ENCODE measurements at places on chromosomes 4 and X.

DNA sequence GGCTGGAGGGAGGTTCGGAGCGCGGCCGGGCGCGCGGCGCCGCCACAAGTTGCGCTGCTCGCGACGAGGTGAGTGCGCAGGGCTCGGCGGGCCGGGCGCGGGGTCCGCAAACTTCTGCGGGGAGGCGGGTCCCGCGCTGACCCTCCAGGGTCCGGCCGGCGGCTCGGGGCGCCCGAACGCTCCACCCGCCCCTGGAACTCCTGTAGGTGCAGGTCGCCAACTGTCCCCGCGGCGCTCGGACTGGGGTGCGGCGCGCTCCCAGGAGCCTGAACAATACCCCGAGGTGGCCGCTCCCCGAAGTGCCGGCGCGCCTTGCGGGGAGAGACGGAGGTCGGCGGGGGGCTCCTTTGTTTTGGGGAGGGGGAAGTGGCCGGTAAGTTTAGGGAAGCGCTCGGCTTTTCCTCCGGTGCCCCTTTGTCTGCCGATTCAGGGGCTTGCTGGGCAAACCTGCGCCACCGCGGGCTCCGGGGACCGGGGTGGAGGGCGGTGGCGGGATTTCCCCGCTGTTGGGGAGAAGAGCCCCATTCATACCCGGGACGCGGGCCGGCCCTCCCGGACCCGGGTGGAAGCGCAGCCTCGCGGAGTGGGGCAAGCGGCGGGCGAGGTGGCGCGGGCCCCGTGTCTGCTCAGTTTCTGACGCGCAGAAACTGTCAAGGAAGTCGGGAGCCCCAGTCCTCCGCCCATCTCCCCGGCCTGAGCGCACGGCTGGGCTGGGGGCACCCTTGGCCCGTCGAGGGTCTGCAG, 694 bp downstream of the TBL1X start:
- no peak for DNase-seq

- DNase-seq = no peak
These were observed 236.4 kb upstream of the TTC29 start for GRCh38 chr4:147182041-147182440.

GRCh38 chr4:151743128-151743854, 17.5 kb downstream of the GATB start:
- no peak for DNase-seq

DNA sequence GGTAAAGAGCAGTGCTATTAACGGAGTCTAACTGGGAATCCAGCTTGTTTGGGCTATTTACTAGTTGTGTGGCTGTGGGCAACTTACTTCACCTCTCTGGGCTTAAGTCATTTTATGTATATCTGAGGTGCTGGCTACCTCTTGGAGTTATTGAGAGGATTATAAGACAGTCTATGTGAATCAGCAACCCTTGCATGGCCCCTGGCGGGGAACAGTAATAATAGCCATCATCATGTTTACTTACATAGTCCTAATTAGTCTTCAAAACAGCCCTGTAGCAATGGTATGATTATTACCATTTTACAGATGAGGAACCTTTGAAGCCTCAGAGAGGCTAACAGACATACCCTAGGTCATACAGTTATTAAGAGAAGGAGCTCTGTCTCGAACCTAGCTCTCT, 1.5 kb downstream of the HPRT1 start:
- DNase-seq = no peak

GRCh38 chrX:8848911-8849310, 47.7 kb upstream of the FAM9A start:
- no peak for DNase-seq

GRCh38 chrX:37834937-37835336, 12.4 kb downstream of the DYNLT3 start:
- DNase-seq = no peak

GRCh38 chrX:18672008-18672407, at the start of gene RS1:
RS1 (minus strand) TSS chrX:18672108; CDS start chrX:18672068, 40 bp downstream.
- DNase-seq = no peak

DNA sequence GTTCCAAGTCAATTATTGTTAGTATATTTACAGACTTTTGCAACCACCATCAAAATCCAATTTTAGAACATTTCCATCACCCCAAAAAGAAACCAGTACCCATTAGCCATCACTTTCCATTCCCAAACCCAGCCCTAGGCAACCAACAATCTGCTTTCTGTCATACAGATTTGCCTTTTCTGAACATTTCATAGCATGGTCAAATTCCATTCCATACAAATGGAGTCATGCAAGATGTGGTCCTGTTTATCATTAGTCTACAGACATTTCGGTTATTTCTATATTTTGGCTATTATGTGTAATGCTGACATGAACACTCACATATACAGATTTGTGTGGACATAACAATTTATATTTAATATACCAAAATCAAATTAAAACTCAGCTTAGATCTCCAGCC, 508.7 kb downstream of the ZNF674 start:
- DNase-seq = no peak

- DNase-seq = no peak
These were observed 30.3 kb downstream of the OTC start for GRCh38 chrX:38382663-38383062.

DNA sequence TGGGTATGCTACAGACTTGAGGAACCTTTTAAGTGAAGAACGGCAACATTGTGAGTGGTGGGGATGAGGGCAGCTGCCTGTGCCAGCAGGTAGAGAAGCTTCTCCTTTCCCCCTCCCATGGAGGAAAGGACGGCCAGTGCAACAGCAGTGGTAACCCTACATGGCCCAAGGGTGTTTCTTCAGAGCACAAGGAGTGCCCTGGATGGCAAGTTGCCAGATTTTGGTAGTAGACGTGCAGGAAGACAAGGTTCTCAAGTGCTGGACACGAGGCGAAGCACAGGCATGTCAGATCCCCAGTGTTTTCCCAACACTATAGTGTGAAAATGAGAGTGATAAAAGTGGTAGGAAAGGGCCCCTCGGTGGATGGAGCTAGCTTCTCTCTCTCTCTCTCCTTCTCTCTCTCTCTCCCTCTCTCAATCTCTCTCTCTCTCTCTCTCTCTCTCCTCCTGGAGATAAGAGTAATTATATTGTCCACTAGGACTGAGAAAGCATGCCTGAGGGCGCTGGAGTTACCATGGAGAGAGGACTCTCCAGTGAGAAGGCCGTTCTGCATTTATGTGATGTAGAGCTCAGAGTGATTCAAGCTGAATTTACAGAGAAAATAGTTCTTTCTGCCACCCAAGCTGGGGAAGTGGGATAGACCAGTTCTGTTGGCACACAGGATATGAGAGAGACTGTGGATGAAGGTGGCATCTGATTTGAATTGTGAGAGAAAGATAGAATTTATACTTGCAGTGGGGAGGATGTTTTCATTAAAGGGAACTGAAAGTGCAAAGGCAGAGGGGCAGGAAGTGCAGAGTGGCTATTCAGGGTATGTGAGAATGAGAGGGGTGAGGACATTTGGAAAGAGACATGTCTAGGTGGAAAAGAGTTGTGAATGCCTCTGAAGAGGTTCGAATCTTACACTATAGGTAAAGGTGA, 25.7 kb upstream of the TRPC3 start:
- no peak for DNase-seq

DNA sequence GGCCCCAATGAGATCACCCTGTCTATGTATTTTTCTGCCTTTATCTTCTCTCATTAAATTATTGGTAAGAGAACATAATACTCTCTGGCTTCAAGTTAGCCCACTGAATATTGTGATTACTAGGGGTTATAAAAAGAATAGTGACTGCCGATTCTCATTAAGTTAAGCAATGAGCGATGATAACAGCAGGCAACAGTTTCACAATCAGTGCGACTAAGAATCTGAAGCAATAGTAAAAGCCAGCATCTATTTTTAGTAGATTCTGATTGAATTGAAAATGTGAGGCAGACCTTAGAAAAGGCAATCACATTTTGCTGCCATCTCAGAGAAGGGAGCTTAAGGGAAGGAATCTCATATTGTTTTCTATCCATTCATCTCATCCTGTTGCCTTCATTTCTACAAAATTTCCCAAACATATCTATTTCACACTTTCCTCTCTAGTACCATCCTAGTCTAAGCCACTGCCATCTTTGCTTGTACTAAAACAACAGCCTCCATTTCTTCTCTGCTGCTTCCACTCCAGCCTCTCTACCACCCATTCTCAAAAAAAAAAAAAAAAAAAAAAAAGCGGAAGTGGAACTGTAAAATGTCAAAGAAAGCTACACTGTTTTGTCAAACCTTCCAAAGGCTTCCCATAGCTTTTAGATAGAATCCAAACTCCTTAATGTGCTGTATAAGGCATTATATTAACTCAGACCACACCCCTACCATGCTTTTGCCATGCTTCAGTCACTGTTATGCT, 17.4 kb downstream of the GABRA4 start:
- DNase-seq = no peak

GRCh38 chr4:153234885-153235284, 30.6 kb downstream of the TRIM2 start:
- no peak for DNase-seq

DNA sequence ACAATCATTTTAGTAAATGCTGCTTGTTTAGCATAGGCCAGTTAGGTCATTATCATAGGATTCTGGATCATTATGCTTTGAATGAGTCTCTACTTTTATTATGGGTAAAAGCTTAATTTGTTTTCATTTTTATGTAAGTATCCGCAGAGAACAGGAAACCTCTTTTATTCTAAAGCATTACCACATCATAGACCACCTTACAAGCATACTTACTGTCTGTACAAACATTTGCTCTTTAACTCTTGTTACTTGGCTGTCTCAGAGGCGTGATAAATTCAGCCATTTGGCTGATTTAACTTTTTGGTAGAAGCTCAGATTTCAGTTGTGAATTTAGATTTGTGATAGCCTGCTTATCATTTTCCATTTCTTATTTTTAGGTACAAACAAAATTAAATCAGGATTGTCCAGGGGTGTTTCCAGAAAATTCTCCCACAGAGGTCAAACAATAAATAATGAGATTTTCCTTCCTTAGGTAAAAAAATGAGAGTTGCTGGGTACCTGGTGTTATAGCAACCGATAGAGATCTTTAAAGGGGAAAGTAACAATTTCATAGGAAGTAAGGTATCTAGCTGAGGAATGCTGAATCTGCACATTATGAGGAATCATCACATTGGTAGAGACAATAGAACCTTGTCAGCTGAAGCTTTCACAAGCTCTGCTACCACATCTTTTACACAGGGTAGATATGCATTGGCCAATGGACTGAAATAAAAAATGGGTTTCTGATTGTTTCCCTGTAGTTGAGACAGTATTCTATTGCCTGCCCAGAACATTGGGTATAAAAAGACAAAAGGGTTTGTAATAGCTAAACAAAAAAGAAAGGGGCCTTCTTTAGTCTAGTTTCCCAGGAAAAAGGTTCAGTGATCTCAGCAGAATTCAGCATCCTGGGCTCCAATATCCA, 62.5 kb downstream of the NDNF start:
- no peak for DNase-seq

DNA sequence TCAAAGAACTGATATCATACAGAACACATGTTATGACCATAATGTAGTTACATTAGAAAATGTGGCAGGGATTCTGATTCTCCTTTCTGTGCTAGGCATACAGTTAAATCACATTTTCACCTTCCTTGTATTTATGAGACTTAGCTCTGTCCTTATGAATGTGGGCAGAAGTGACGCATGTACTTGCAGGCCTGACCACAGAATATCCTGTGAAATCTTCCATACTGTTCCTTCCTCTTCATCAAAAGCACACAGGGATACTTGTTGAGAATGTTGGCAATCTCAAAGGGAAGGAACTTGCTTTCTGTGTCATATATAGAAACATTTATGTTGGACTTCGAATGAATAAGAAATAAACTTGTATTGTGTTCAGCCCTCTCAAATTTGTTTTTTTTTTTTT, 17.2 kb upstream of the MYOZ2 start:
- no peak for DNase-seq

- no peak for DNase-seq
These were observed 115.9 kb downstream of the GLRA3 start for GRCh38 chr4:174713181-174713580.

GRCh38 chr4:54754394-54754793, 96.6 kb downstream of the KIT start:
- no peak for DNase-seq

- no peak for DNase-seq
These were observed 132.6 kb downstream of the TBL1X start for GRCh38 chrX:9597361-9598035.

- no peak for DNase-seq
These were observed 145.4 kb upstream of the RXFP1 start for GRCh38 chr4:158376106-158376840.

- no peak for DNase-seq
These were observed 224.2 kb downstream of the KDR start for GRCh38 chr4:54901202-54901601.

DNA sequence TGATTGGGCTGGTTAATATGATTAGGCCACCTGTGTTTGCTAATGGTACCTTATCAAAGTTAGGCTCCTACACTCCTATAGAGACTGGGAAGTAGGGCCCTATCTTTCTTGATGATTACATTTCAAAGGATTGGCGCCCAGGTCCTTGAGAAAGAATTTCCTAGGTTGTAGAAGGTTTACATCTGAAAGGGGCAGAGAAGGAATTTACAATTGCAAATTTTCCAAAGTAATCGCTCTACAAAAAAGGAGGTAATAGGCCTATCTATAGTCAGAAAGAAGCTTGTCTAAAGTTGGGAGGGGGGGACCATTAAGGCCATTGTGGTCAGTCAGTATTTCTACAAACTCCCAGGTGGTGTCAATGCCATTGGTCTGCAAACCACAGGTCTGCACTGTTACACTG, 638.4 kb downstream of the IL1RAPL1 start:
- no peak for DNase-seq

DNA sequence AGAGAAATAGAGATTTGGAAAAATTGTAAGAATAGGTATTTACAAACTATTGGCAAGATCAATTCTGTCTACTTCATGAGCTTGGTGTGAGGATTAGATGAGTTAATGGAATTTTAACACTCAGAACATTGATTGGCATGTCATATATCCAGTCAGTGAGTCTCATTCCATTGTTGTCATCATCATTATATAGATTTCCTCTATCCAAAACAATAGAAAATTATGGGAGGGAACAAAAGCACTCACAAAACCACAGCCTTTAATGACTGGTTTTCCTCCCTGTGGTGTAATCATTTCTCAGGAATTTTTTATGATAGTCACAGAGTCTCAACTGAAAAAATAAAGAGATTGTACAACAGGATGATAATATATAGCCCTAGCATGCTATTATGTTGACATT, 21.1 kb downstream of the KLHL5 start:
- no peak for DNase-seq

DNA sequence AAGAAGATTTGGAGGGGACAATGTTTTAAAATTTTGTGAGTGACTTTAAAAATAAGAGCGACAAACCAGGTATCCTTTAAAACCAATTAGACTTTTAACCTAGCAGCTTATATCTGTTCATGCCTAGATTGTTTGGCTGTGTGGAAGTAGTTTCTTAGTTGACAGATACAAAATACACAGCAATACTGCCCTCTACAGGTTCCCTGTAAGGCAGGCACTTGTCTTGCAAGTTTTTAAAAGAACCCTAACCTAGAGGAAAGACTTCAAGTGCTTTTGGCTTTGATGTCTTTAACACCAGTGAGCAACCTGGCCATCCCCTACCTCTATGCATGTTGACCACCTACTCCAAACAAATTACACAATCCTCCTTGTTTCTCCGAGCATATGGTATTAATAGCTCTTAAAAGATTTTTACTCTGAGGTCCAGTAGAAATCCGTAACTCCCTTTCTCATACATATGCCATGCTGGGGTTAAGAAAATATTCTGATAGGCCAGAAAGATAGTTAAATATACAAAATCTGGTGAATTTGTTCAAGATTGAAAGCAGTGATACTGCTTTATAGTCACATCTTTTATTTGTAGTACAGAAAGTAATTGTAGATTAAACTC, 273.0 kb downstream of the ARHGAP24 start:
- DNase-seq = no peak

GRCh38 chrX:45007598-45007997, 134.6 kb downstream of the KDM6A start:
- DNase-seq = no peak
